Skeletal muscle cell (primary cell): ENCODE measurements at places on chromosomes 2 and 18.
A peak's percentile ranks its signal among the peaks of the same experiment; 100 is the strongest.

DNA sequence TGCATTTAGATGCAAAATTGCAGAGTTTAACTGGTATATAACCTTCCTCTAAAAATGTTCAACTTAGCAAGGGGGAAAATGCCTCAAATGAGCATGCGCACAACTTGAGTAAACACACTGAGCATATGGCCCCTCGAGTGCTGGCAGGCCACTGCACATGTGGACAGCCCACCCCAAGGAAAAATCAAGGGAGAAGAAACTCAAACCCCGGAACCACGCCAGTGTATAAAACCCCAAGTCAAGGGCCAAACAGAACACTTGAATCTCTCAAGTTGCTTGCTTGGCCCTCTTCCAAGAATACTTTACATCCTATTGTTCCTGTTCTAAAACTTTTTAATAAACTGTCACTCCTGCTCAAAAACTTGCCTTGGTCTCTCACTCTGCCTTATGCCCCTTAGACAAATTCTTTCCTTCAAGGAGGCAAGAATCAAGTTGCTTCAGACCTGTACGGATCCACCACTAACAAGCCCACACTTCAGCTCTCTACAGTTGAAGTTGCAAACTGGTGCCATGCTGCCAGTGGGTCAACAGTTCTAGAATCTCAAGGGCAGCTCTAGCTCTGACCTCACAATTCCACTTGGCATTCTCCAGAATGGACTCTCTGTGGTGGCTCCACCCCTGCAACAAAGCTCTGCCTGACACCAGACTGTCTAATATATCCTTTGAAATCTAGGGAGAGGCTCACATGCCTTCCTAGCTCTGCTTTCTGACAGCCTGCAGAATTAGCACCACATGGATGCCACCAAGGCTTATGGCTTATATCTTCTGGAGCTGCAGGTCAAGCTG is 38.9 kb downstream of the HIBCH start:
- no peak for DNase-seq

GRCh38 chr18:30489890-30490643 is 552.5 kb downstream of the DSC3 start:
- DNase-seq = no peak

GRCh38 chr2:240789051-240789453 is 31.0 kb downstream of the KIF1A start:
- DNase-seq = no peak

DNA sequence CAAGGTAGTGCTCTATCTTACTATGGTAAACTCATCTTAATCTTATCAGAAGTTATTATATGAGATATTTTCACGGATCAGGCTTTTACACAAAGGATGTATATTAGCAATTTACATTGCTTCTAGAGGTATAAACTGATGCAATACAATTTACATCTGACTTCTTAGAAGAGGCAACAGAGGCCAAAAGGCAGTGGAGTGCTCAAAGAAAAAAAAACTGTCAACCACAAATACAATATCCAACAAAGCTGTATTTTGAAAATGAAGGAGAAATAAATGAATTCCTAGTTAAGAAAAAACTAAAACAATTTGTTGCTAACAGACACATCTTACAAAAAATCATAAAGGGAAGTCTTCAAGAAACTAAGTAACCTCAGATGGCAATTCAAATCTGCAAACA is 1031.5 kb upstream of the CNTNAP5 start:
- no peak for DNase-seq

- DNase-seq = no peak
These were observed 98.9 kb downstream of the PHLPP1 start for GRCh38 chr18:62814132-62814759.

GRCh38 chr2:85064927-85065577 is 68.1 kb upstream of the TCF7L1 start:
- no peak for DNase-seq

- DNase-seq = no peak
These were observed 76.6 kb upstream of the GPC1 start for GRCh38 chr2:240358821-240359397.

DNA sequence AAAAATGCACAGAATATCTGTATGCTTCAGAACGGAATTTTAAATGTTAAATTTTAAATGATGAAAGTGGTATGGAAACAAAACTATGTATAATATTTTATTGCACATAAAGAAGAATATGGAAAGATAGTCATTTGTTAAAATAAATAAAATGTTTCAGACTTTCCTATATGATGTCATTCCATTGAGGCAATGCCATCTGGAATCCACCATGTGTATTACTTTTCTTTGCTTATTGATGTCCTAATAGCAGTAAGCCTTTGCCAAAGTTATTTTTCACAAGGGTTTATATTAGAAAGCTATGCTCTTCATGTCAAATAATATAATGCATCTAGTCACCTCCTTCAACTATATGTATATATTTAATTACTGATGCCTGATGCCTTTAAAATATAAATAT is 601.6 kb upstream of the PKDCC start:
- no peak for DNase-seq

DNA sequence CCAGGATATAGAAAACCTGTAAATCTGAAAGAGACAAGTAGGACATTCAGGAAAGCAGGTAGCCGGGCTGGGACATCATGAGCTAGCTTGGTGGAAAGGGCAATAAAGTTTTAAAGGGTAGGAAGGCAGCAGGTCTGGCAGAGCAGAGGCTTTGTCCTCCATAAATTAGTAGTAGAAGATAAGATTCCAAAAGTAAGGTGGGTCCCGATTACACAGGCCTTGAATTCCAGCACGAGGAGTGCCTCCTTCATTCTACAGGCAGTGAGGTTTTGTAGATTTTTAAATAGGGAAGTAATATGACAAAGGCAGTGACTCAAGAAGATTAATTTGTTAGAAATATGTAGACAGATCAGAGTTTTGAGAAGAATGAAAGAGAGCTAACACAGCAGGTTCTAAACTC is 160.7 kb downstream of the DTNB start:
- no peak for DNase-seq

GRCh38 chr2:98800330-98801064 is 69.6 kb upstream of the MGAT4A start:
- DNase-seq = no peak

GRCh38 chr2:136149011-136149410 is 31.1 kb upstream of the CXCR4 start:
- DNase-seq = no peak

GRCh38 chr2:76252704-76253103 is 542.0 kb upstream of the GCFC2 start:
- DNase-seq = no peak

DNA sequence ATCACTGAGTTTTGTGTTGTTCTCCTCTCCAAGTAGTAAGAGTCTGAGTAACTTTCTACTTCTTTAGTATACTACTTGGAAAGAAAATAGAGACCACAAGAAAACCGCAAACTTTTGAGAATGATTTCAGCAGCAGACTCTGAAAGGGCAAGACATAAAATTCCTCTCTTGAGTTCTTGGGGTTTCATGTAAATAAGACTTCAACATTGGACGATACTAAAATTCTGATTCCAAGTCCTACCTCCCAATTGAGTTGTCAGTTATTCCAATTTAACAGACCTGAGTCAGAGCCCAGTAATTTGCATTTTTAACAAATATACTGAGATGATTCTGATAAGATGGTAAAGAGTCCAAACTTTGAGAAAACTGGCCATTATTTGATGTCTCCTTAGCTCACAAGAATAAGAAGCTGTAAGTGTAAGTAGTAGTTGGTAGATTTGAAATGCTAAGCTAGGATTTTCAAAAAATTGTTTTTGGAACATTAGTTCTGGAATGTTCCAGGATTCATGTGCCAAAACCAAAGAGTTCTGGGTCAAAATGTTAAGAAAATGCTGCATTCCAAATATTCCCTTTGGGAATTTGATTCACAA is 261.6 kb upstream of the SPOPL start:
- DNase-seq = peak; percentile 49

GRCh38 chr18:6255116-6255705 is 159.5 kb downstream of the L3MBTL4 start:
- DNase-seq = no peak

- no peak for DNase-seq
These were observed 9.5 kb upstream of the CNNM3 start for GRCh38 chr2:96806468-96807126.

- no peak for DNase-seq
These were observed 552.4 kb downstream of the EPHA4 start for GRCh38 chr2:221019668-221020067.
